Activated CD8-positive, alpha-beta memory T cell treated with anti-CD3 and anti-CD28 coated beads, Interleukin-2, amount 10 ng/mL, durations not matched to agents 7 days and 5 days (primary cell): ENCODE measurements at places on chromosomes 3 and 15. TPM values are rescaled to one million over a fixed set of nuclear protein-coding genes. Genes with fewer than 3 reads are reported as not detected.
A peak's percentile ranks its signal among the peaks of the same experiment; 100 is the strongest.

GRCh38 chr3:55735976-55736375, 248.9 kb upstream of the WNT5A start:
- DNase-seq: no peak
- no peaks in the 10 kb centered on the region for H3K36me3 ChIP-seq
- H3K4me1 ChIP-seq: no peaks in the 10 kb centered on the region
- H3K27me3 ChIP-seq: no peaks in the 10 kb centered on the region
- H3K27ac ChIP-seq: no peak overlapping the region

DNA sequence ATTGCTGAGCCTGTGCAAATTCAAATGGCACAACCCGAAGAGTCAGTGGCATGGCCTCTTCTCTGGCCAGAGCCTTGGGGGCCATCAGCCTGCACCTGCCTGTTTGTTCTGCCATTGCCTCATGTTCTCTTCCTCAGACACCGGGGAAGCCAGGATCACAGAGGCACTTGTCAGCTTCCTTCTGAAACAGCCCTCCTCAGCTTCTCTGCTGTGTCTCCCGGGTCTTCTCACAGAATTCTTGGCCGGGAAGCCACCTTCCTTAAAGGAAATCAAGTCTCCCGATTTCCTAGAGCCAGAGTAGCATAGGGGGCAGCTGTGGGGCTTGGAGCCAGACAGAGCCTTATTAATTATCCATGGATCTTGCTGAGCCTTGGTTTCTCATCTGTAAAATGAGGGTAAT, 47.4 kb upstream of the CGNL1 start:
- no peaks in the 10 kb centered on the region for H3K36me3 ChIP-seq
- H3K27me3 ChIP-seq: peaks cover 23% of the 10 kb centered on the region
- H3K4me3 ChIP-seq: no peak overlapping the region

DNA sequence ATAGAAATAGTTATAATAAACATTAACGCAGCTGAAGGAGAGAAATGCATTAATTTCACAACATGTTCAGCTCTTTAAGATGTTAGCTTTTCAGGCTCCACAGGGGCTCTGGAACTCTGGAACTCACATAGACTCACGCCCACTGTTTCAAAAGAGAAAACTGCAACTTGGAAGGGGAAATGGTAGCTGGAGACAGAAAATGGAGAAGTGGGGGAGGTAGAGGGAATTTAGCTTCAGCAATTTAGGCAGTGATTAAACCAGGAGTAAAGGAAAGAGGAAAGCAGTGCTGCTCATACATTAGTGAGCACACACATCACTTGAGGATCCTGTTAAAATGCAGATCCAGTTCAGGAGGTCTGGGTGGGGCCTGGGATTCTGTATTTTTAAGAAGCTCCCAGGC, 274.8 kb upstream of the TRIM42 start:
- H3K36me3 ChIP-seq: no peaks in the 10 kb centered on the region
- no peak overlapping the region for H3K4me3 ChIP-seq
- H3K27ac ChIP-seq: no peak overlapping the region
- no peaks in the 10 kb centered on the region for H3K27me3 ChIP-seq
- H3K4me1 ChIP-seq: no peaks in the 10 kb centered on the region
- no peak for DNase-seq

Gene SPINK8
- not detected for total RNA-seq

DNA sequence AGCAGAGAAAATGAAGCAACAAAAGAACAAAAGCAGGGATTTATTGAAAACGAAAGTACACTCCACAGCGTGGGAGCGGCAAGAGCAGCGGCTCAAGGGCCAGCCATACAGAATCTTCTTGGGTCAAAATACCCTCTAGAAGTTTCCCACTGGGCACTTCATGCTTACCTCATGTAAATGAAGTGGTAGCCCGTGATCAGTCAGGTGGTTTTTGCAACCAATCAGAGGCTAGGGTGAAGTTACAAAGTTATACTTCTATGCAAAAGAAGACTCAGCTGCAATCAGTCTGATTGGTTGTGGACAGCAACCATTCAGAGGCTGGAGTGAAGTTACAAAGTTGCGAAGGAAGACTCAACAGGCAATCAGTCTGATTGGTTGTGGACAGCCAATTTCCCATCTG, 37.8 kb upstream of the TRH start:
- peak overlapping the region; percentile 61 for H3K4me3 ChIP-seq
- peak; percentile 51 for DNase-seq
- H3K27me3 ChIP-seq: peaks cover 5% of the 10 kb centered on the region
- H3K4me1 ChIP-seq: peaks cover 7% of the 10 kb centered on the region
- H3K36me3 ChIP-seq: no peaks in the 10 kb centered on the region

DNA sequence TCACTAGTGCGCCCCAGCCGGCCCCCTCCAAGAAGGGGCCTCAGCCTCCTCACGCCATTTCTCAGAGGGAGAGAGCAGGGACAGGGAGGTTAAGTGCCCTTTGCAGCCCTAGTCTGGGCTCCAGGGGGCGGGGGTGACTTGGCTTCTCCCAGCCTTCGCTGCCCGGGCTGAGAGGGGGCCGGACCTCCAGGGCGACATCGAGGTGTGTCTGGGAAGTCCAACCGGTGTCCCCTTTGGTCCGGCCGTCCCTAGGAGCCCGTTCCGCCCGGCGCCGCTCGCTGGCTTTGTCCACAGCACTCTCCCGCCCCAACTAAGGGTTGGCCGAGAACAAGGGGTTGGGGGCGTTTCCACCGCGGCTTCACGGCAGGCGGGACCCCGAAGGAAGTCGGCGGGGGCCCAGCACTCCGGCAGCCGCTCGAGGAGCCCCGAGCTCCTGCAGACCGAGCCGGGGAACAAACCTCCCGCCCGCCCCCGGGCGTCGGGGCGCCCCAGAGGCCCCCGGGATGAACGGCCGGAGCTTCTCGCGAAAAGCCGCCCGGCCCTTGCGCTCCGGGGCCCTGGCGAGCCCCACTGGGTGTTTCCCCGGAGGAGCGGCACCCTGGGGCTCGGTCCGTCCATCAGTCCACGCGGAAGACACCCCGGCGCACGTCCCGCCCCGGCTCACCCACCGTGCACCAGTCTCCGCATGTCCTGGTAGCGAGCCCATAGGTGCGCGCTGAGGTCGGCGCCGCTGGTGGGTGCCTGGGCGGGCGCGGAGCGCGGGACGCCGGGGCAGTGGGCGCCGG, 627 bp downstream of the NT5DC2 start:
- DNase-seq: no peak
- peak overlapping the region; percentile 76 for H3K4me3 ChIP-seq
- no peaks in the 10 kb centered on the region for H3K27me3 ChIP-seq
- H3K4me1 ChIP-seq: peaks cover 32% of the 10 kb centered on the region

- no peaks in the 10 kb centered on the region for H3K36me3 ChIP-seq
- no peak for DNase-seq
- H3K4me1 ChIP-seq: no peaks in the 10 kb centered on the region
- H3K27ac ChIP-seq: no peak overlapping the region
- H3K27me3 ChIP-seq: peaks cover 3% of the 10 kb centered on the region
Observed at GRCh38 chr3:27114684-27115083, 254.5 kb downstream of the NEK10 start.

GRCh38 chr15:28876131-28876844, 9.5 kb upstream of the APBA2 start:
- no peaks in the 10 kb centered on the region for H3K4me1 ChIP-seq
- H3K36me3 ChIP-seq: no peaks in the 10 kb centered on the region
- no peak for DNase-seq
- no peak overlapping the region for H3K27ac ChIP-seq
- H3K27me3 ChIP-seq: no peaks in the 10 kb centered on the region
- H3K4me3 ChIP-seq: no peak overlapping the region

Gene CLDN16
- total RNA-seq: not detected

GRCh38 chr15:66938114-66938830, 127.1 kb upstream of the SMAD3 start:
- no peak overlapping the region for H3K4me3 ChIP-seq
- no peak for DNase-seq
- no peak overlapping the region for H3K27ac ChIP-seq
- H3K4me1 ChIP-seq: peaks cover 21% of the 10 kb centered on the region

DNA sequence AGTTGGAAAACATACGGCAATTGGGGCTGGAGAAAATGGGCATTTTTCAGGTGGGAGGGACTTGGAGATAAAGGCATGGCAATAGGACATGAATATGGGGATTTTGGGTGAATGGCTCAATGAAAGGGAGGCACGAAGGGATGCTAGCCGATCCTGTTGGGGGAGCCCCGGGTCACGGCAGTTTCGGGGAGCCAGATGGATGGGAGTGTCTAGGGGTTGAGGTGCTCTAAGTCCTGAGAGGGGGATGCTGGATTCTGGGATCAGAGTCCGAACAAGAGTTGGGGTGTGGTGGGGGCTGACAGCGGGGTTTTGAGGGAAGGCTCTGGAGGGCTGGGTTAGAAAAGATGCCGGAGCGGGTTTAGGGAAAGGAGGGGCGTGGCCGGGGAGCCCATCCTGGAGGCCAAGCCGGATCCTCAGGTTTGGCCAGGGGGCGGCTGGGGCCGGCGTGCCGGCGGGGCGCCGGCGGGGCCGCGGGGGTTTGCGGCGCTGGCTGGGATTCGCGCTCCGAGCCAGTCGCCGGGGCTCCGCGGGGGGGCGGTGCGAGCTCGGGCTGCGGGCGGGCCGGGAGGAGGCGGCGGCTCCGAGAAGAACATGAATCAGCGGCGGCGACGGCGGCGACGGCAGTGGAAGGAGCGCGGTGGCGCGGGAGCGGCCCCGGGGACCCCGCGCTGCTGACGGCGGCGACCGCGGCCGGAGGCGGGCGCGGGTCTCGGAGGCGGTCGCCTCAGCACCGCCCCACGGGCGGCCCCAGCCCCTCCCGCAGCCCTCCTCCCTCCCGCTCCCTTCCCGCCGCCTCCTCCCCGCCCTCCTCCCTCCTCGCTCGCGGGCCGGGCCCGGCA, at the start of gene TYRO3:
Gene TYRO3 (plus strand): TSS at position 813 of the 839 bp plus-strand sequence. CDS start 46 bp downstream, outside the sequence.
- H3K4me1 ChIP-seq: peaks cover 14% of the 10 kb centered on the region
- no peaks in the 10 kb centered on the region for H3K36me3 ChIP-seq
- peak within 1 kb of the TSS; percentile 9 for H3K27ac ChIP-seq
- peak within 1 kb of the TSS; percentile 63 for H3K4me3 ChIP-seq
- H3K27me3 ChIP-seq: peaks cover 39% of the 10 kb centered on the region
- peak; percentile 70 for DNase-seq

Gene BSN
- total RNA-seq: 0.12 TPM

Gene LIPH
- total RNA-seq: not detected

- H3K4me3 ChIP-seq: no peak overlapping the region
- peaks cover 22% of the 10 kb centered on the region for H3K4me1 ChIP-seq
- H3K27me3 ChIP-seq: no peaks in the 10 kb centered on the region
- DNase-seq: no peak
Observed at GRCh38 chr3:197810901-197811300, 19.8 kb downstream of the LRCH3 start.

DNA sequence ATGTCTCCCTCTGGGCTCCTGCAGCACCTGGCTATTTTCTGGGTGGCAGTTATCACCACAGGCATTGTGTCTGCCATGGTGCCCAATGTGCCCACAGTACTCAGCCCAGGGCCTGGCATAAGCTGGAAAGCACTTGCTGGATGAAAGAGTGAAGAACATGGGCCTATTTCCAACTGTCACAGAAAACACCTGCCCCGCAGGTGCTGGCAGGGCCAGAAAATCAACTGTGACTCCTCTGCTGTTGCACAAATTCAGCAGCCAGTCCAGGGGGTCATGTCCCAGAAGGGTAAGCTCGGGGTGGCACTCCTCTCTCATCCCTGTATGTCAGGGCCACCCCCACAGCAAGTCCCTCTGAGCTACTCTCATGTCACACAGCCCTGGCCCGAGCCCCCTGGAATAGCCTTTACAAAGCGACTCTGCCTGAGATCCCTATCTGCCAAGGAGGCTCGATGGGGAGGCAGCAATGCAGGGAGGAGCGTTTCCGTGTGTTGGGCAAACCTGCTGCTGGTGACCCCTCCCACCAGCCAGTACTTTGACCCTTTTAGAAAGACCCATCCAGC, 16.9 kb downstream of the ITIH3 start:
- peaks cover 9% of the 10 kb centered on the region for H3K4me1 ChIP-seq
- no peak overlapping the region for H3K27ac ChIP-seq
- no peak for DNase-seq

- peaks cover 41% of the 10 kb centered on the region for H3K36me3 ChIP-seq
- H3K27ac ChIP-seq: no peak overlapping the region
- H3K4me1 ChIP-seq: peaks cover 43% of the 10 kb centered on the region
- no peak for DNase-seq
- no peak overlapping the region for H3K4me3 ChIP-seq
- H3K27me3 ChIP-seq: no peaks in the 10 kb centered on the region
Observed at GRCh38 chr3:101836160-101836559, 13.2 kb upstream of the NFKBIZ start.

DNA sequence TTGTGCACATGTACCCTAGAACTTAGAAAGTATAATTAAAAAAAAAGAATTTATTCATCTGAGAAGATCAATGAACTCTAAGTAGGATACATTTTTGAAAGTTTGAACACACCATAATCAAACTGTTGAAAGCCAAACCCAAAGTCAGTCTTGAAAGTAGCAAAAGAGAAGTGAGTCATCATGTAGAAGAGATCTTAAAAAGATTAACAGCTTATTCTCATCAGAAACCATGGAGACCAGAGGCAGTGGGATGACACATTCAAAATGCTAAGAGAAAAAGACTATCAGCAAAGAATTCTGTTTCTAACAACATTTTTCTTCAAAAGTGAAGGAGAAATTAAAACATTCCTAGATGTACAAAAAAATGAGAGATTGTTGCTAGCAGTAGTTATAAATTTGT, 60.7 kb downstream of the TIMP4 start:
- H3K4me1 ChIP-seq: no peaks in the 10 kb centered on the region
- no peak for DNase-seq
- H3K27me3 ChIP-seq: peaks cover 22% of the 10 kb centered on the region
- H3K27ac ChIP-seq: no peak overlapping the region

Gene CCR8
- 47.6 TPM for total RNA-seq

Gene NR2F2
- total RNA-seq: not detected

Gene ISLR
- not detected for total RNA-seq

GRCh38 chr15:68252925-68253534, 23.5 kb upstream of the CLN6 start:
- DNase-seq: no peak
- peaks cover 40% of the 10 kb centered on the region for H3K27me3 ChIP-seq
- no peaks in the 10 kb centered on the region for H3K36me3 ChIP-seq

DNA sequence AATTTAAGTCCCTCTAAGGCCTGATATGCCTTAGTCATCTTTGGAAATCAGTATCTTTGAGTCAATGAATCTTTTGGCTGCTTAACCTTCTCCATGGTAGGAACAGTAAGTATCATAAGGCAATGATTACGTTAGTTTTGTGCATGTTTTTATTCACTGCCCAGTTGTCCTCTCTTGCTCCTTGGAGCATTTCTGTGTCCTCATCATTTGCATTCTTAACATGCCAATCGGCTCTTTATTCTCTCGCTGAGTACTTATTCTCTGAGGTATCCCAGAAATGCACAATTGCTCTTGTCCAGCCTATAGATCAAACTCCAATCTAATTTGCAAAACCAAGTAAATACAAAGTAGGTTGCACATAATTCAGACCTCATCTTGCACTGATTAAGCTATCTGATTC, 405.0 kb upstream of the IL12A start:
- no peaks in the 10 kb centered on the region for H3K36me3 ChIP-seq
- no peaks in the 10 kb centered on the region for H3K27me3 ChIP-seq
- DNase-seq: no peak
- no peak overlapping the region for H3K27ac ChIP-seq
- H3K4me1 ChIP-seq: no peaks in the 10 kb centered on the region

- H3K4me3 ChIP-seq: no peak overlapping the region
- no peaks in the 10 kb centered on the region for H3K36me3 ChIP-seq
- H3K27me3 ChIP-seq: peaks cover 4% of the 10 kb centered on the region
- no peak overlapping the region for H3K27ac ChIP-seq
- no peak for DNase-seq
Observed at GRCh38 chr3:32276279-32276841, 37.9 kb downstream of the CMTM8 start.

- no peaks in the 10 kb centered on the region for H3K36me3 ChIP-seq
- no peak overlapping the region for H3K4me3 ChIP-seq
- H3K27ac ChIP-seq: no peak overlapping the region
- H3K27me3 ChIP-seq: no peaks in the 10 kb centered on the region
- no peaks in the 10 kb centered on the region for H3K4me1 ChIP-seq
- no peak for DNase-seq
Observed at GRCh38 chr15:47781527-47781926, 64.2 kb downstream of the SEMA6D start.
